ENCODE measurements at places on chromosomes 4 and X.
A peak's percentile ranks its signal among the peaks of the same experiment; 100 is the strongest.

GRCh38 chrX:136856551-136856950, 24.0 kb downstream of the RBMX start:
- DNase-seq: peak; percentile 42

DNA sequence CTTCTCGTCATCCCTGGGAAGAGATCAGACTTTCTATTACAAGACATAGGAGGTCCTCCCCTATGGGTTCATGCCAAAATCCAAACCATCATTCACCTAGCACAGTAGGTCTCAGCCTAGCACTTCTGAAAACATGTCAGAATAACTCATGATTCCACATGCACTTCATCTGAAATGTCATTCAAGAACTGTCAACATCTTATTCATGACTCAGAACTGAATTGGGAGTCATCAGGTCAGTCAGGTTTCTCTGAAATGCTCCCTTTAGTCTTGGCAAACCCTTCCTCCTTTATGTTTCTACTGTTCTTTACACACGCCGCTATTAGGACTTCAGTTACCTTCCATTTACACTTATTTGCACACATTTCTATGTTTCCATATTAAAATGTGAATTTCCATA, 67.2 kb downstream of the ANTXR2 start:
- DNase-seq: no peak

DNA sequence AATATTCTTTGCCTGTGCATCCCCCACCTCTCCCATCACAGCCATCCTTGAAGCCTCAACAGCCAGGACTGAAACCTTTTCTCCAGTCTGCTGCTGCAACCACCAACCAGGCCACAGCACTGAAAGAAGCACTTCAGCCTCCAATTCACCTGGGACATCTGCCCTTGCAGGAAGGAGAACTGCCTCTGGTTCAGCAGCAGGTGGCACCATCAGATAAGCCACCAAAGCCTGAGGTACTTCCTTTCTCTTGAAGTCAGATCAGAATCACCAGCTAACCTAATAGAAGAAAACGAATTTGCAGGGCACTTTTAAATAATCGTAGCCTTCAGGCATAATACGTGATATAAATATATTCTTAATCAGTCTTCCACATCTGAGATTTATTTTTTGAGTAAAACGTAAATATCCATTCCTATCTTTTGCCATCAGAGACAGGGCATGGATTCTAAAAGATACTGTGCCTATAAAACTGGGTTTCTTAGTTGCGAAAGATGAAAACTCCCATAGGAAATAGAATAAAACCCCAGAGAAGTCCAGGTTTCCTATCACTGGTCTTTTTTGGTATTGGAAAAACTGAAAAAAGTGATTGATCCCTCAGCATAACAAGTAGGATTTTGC, 9.5 kb downstream of the AMBN start:
- peak; percentile 59 for DNase-seq

- DNase-seq: no peak
Measured at GRCh38 chrX:141642979-141643378, 53.5 kb downstream of the SPANXA2 start.

DNA sequence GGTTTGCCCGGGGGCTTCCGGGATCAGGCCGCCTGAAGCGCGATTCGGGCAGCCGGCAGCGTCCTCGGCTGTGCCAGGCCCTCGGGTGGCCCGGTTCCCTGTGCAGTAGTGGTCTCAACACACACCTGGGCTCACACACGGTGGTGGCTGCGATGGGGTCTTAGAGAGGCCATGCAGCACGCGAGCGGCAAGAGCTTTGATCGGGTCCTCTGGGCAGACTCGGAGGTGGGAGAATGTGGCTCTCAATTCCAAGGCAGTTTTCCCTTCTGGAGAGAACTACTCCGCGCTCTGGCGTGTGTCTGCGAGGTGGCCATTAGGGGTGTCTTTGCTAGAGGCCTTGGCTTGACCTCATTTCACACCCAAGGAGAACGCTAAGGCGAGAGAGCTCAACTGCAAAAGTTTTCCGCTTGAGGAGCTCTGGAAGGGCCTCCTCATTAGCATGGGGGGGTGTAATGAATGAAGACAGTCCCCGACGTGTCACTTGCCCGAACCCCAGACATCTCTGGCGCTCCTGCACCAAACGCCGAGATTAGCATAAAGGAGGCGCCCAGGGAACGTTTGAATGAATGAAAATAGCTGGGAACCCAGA, 771 bp upstream of the RBPJ start:
- no peak for DNase-seq

DNA sequence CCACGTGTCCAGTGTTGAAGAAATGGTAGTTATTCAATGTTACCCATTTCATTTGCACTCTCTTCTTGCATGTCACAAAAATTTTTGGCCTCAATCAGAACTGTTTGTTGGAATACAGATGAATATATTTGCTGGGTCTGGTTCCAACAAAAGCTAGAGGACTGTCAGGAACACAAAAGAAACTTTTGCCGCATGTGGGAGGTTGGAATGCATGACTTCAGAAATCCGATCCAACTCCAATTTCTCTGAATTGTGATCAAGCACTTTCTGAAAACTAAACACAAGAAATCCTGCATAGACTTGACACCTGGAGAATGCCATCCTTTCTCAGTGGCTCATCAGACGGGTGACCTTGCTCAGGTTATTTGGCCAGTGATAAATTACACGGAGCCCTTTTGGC, 15.4 kb downstream of the SETD7 start:
- DNase-seq: no peak

Measured in CD14-positive monocyte (primary cell).